Activated CD8-positive, alpha-beta memory T cell treated with anti-CD3 and anti-CD28 coated beads for 1 hour (primary cell): ENCODE measurements at places on chromosomes 4 and X.

- no peak for DNase-seq
Observed at GRCh38 chrX:139091066-139091465, 379.5 kb upstream of the FGF13 start.

- DNase-seq, result peak; percentile 40
Observed at GRCh38 chrX:48957477-48957826, at the start of gene OTUD5. TSS of gene OTUD5 (minus strand) at chrX:48957607. CDS start at chrX:48957570, 37 bp downstream.

DNA sequence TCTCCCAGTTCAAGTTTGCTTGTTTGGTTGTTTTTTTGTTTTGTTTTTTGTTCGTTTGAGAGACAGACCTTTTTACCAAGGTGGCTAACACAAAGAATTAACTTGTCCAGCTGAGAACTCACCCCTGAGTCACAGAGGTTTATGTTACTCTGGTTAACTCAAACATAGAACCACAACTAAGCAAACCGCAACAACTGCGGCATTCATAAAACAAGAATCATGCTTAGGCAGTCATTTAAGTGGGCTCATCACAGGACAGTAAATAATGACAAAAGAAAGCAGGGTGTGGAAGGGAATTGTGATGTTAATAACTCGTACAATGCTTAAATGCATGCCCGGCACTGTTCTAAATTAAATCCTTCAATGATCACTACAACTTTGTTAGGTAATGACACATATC, 24.7 kb upstream of the IL13RA1 start:
- DNase-seq, result no peak

GRCh38 chrX:69109706-69110105, 55.5 kb downstream of the PJA1 start:
- no peak for DNase-seq

DNA sequence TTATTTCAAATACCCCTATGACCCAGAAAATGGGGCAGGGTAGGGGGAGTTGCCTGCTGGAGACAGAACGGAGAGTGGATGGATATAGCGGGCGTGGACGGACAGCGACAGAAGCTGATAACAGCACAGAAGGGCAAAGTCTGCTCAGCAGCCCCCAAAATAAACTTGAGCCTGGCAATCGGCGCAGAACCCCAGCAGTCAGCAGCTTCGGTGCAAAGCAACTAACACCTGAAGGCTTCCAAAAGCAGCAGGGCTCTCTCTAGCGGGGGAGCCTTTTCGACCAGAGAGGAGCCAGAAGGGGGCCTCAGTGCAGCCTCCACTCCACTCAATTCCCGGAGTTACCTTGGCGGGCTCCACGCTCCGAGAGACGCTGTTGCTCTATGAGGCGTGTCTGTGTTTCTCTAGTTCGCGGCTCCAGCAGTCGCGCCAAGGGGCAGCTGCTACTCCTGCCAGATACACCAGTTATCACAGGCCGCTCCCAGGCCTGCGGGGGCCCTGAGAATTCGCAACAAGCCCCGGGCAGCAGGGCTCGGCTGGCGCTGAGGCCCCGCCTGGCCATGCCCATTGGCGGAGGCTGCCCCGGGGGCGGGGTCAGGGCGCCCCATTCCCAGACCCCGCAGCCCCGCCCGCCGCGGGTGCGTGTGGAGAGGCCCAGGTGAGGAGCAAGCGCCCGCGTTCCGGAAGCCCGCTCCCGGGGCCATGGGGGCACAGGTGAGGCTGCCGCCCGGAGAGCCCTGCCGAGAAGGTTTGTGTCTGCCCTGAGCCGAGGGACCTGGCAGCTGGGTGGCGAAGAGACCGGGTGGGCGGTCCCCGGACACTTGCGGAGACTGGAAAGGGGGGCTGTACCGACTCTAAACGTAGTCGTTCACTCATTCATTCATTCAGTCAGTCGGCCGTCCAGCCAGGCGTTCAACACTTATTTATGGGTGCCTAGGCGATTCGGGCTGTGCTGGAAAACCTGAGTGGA, at the start of the genes CNGA1 and NIPAL1:
TSS of gene CNGA1 (minus strand) at position 541 of the 967 bp plus-strand sequence. CDS start 63,992 bp downstream, outside the sequence.
TSS of gene NIPAL1 (plus strand) at position 632 of the 967 bp plus-strand sequence. CDS start at position 700, 68 bp downstream.
- DNase-seq, result peak; percentile 53

GRCh38 chr4:38009421-38009820, 49.2 kb downstream of the PTTG2 start:
- DNase-seq, result no peak
